ENCODE measurements at places on chromosomes 11 and 22. TPM values are rescaled to one million over a fixed set of nuclear protein-coding genes. Genes with fewer than 3 reads are reported as not detected.

CCS gene
- total RNA-seq = 29.3 TPM

ASCL2 gene
- total RNA-seq = 0.79 TPM

CASP12 gene
- not detected for total RNA-seq

DNA sequence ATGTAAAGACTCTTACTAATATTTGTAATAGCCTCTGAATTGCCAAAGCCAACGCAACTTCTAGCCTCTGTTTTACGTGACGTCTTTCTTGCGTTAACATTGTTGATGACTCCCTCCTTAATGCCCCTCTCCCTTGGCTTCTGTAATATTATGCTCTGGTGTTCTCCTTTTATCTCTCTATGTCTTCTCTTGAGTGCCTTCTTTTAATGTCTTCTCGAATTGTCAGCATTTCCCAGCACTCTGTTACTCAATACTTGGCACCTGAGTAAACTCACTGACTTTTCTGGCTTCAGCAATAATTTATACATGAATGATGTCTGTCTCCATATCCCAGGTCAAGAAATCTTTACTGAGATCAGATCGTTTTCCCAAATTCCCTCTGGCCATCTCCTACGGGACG, 68.5 kb upstream of the DDI1 start:
- DNase-seq = no peak
